ENCODE measurements at places on chromosomes 12 and 14. TPM values are rescaled to one million over a fixed set of nuclear protein-coding genes. Genes with fewer than 3 reads are reported as not detected.

- no peak for DNase-seq
Measured at GRCh38 chr12:131729254-131729955, 18.5 kb downstream of the SFSWAP start.

DNA sequence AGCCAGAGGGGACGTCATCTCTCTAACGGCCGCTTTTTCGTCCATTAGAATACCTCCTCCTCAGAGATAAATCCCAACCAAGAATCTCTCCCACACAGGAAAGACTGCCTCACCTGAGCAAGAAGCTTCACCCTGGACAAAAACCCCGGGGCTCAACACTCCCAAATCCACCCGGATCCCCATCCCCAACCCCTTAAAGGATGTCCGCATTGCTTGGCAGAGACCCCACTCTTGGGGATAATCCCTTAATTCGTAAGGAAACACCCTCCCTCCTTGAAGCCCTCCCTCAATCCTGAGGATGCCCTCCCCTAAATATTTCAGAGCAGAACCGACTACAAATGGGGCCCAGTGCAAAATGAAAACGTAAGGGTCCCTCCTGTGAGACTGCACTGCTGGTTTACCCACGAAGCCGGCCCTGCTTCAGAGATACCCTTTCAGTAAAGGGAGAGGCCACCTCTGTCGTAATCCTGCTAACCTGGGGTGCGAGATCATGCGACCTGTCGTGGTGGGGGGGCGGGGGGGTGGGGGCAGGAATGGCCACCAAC lies 655 bp upstream of the DYNLL1 start:
- DNase-seq = no peak

GRCh38 chr12:98894412-98895085 lies 249.5 kb downstream of the APAF1 start:
- no peak for DNase-seq

PPM1A gene
- 72.3 TPM for polyA plus RNA-seq

All from left renal pelvis (tissue), 4 donors.